ENCODE measurements at places on chromosomes 13 and 19. TPM values are rescaled to one million over a fixed set of nuclear protein-coding genes. Genes with fewer than 3 reads are reported as not detected.
A peak's percentile ranks its signal among the peaks of the same experiment; 100 is the strongest.

The TUBB4A gene
- 1.5 TPM for polyA plus RNA-seq

The PARP4 gene
- polyA plus RNA-seq: 65.3 TPM

The TNFSF11 gene
- 0.18 TPM for polyA plus RNA-seq

The WTIP gene
- not detected for polyA plus RNA-seq

The CPT1C gene
- polyA plus RNA-seq: 0.24 TPM

The C5AR1 gene
- polyA plus RNA-seq: not detected

The PLEKHA4 gene
- polyA plus RNA-seq: 2.3 TPM

DNA sequence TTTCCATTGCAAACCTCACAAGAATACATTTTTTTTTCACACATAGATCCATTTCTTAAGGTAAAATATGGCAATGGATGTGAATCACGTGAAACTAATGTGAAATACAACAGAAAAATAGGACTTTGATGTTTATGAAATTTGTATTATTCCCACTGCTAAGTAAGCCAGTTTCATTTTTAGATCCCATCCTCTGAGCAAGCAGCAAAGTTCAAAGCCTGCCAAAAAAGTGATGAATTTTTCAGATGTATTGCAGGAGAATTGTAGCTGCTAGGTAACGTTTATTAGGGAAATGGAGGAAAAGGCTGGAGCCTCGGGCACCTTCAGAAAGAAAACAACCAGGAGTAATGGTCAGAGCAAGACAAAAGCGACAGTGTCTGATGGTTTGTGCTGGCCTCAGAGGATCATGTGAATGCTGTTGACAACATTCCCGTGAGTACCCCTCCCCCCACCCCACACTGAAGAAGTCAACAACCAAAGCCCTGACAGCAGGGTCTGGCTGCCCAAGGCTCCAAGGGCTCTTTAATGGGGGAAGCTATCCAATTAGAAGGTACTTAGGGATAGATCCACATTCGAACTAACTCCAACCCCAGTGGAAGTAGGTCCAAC is 95.5 kb downstream of the OXGR1 start:
- DNase-seq: no peak
- H3K27me3 ChIP-seq: no peaks in the 10 kb centered on the region
- no peaks in the 10 kb centered on the region for H3K36me3 ChIP-seq
- H3K4me3 ChIP-seq: no peak overlapping the region
- H3K27ac ChIP-seq: no peak overlapping the region
- no peaks in the 10 kb centered on the region for H3K4me1 ChIP-seq

DNA sequence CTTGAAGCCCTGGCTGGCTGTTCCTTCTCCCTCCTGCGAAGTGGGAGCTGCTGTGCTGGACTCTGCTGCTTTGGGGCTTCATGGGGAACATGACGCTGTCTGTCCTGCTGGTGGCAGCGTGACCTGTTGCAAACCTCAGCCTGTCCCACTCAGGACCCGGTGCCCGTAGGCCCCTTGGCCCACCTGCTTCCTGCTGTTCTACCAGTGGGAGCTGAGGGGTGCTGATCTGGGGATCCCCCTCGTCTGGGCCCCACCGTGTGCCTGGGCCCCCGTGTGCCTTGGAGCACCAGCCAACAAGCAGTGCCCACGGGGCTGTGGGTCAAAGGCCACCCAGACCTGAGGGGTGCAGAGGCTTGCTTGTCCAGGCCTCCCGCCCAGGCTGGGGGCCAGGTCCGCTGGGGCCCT is 5.3 kb downstream of the SPPL2B start:
- H3K36me3 ChIP-seq: no peaks in the 10 kb centered on the region
- H3K27me3 ChIP-seq: no peaks in the 10 kb centered on the region
- no peak for DNase-seq

GRCh38 chr13:50979187-50979586 is 69.6 kb downstream of the RNASEH2B start:
- no peak for DNase-seq
- no peak overlapping the region for H3K4me3 ChIP-seq
- no peak overlapping the region for H3K27ac ChIP-seq
- H3K4me1 ChIP-seq: no peaks in the 10 kb centered on the region
- no peaks in the 10 kb centered on the region for H3K27me3 ChIP-seq

DNA sequence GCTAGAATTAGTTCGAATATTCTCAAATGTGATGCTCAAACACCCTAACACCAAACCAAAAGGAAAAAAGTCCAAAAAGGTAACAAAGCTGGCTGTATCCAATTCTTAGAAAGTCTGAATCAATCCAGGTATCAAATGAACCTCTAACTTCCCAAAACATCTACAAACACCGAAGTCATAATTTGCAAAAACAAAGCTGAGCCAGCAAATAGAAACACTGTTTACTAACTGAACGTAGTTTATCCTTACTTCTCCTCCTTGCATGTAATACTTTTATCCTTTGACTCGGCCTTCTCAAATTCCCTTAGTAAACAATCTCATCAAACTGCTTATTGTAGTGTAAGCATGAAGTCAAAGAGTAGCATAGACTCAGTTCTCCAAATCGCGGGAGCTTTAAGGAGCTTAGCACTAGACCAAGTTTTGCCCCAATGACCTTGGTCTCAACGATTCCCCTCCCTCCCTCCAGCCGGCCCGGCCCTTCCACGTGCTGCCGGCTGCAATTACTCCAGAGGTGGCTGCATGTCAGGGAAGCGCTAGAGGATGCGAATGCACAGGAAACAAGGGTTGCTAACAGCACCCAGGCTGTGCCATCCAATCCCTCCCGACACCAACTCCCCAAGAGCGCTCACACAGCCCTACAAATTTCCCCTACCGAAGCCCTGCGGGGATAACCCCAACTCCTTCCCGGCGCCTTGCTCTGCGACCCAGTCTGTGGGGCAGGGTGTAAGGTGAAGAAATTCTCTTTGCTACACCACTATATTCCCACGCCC is 693 bp downstream of the XPO4 start:
- DNase-seq: no peak
- peak overlapping the region; percentile 97 for H3K4me3 ChIP-seq
- H3K27me3 ChIP-seq: no peaks in the 10 kb centered on the region

DNA sequence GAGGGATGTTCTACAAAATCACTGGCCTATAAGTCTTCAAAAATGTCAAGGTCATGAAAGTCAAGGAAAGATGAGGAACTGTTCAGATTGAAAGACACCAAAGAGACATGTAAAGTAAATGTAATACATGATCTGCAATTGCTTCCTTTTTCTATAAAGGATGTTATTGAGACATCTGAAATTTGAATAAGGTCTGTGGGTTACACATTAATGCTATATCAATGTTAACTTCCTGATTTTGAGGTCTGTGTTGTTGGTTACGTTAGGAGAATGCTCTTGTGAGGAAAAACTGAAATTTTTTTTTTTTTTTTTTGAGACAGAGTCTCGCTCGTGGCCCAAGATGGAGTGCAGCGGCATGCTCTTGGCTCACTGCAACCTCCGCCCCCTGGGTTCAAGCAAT is 197.4 kb downstream of the RGCC start:
- no peak overlapping the region for H3K27ac ChIP-seq
- DNase-seq: no peak
- no peak overlapping the region for H3K4me3 ChIP-seq
- no peaks in the 10 kb centered on the region for H3K4me1 ChIP-seq
- H3K36me3 ChIP-seq: no peaks in the 10 kb centered on the region

DNA sequence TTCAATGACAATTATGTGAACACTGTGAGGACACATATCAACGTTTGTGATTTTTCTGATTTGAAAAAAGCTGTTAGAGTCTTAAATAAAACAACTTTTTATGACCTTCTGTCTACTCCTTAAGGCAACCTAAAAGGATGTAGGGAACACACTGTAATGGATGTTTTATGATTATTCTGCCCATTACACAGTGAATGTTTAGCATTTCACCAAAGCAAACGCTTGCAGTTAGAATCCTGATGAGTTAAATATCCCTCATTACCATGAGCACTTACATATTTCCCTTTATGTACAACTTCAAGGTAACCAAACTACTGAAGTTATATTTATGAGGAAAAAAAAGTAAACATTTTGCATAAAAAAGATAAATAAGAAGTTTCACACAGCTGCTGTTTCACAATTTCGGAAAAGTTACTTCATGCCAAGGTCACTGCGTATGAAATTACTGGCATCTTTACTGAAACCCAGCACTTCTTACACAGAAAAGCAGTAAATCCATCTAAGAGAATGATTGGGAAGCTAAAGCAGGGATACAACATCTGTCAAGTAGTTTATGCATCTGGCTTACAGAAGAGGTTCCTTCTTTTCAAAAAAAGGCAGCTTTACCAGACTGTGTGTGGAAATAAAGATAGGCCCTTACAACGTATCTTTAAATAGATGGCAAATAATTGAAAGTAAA is 733.7 kb upstream of the ATXN8OS start:
- H3K4me3 ChIP-seq: no peak overlapping the region
- no peak for DNase-seq
- H3K4me1 ChIP-seq: no peaks in the 10 kb centered on the region

GRCh38 chr13:113354831-113355610 is 8.9 kb downstream of the GRTP1 start:
- DNase-seq: no peak
- H3K27me3 ChIP-seq: no peaks in the 10 kb centered on the region
- no peaks in the 10 kb centered on the region for H3K36me3 ChIP-seq
- no peak overlapping the region for H3K4me3 ChIP-seq

- DNase-seq: no peak
- H3K4me3 ChIP-seq: no peak overlapping the region
- H3K36me3 ChIP-seq: no peaks in the 10 kb centered on the region
Observed at GRCh38 chr19:58367698-58368454, 5.3 kb upstream of the ZNF497 start.

GRCh38 chr19:39531834-39532232 is 819 bp downstream of the EID2B start:
- H3K36me3 ChIP-seq: no peaks in the 10 kb centered on the region
- H3K4me1 ChIP-seq: peaks cover 20% of the 10 kb centered on the region

- no peak for DNase-seq
- no peak overlapping the region for H3K4me3 ChIP-seq
- no peaks in the 10 kb centered on the region for H3K4me1 ChIP-seq
- H3K36me3 ChIP-seq: no peaks in the 10 kb centered on the region
- no peaks in the 10 kb centered on the region for H3K27me3 ChIP-seq
Observed at GRCh38 chr13:62320129-62321108, 904.8 kb upstream of the PCDH20 start.

- H3K27me3 ChIP-seq: peaks cover 4% of the 10 kb centered on the region
- DNase-seq: no peak
- H3K36me3 ChIP-seq: no peaks in the 10 kb centered on the region
Observed at GRCh38 chr13:74596691-74597090, 462.5 kb upstream of the KLF12 start.

DNA sequence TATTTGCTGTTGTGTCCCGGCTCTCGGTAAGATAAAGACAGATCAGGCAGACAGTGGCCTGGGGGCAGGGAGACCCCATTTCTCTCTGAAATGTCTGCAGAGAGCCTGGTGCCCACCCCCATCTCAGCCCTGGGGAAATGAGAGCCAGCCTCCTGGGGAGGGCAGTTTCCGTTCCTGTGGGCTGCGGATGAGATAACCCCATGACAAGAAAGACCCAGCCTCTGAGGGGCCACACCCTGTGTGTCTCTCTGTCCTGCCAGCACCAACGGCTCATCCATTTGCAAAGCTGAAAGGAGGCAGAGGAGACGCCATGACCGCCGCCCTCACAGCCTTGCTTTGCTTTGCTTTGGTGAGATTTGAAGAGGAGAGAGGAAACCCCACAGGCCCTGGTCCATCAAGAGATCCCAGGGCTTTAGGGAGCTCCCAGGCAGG is 28.1 kb upstream of the KIR3DL3 start:
- H3K27ac ChIP-seq: no peak overlapping the region
- no peaks in the 10 kb centered on the region for H3K4me1 ChIP-seq

DNA sequence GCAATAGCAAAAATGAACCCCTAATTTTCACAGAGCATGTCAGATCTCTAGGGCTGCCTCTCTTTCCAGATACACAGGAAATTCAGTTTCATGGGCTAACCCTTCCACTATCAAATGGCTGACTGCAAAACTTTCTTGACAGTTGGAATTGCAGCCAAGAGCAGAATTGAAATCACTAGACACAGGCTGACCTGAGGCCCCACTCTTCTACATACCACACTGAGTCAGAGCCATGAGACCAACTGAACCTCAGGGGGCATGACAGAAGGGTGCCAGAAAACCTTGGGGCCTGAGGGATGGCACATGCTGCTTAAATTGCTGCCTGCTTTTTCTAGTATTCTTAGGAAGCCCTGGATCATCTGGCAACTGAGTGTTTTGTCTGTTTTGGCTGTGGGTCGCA is 1.7 kb upstream of the DLEU7 start:
- no peaks in the 10 kb centered on the region for H3K27me3 ChIP-seq
- no peak overlapping the region for H3K27ac ChIP-seq
- H3K36me3 ChIP-seq: no peaks in the 10 kb centered on the region
- no peak overlapping the region for H3K4me3 ChIP-seq
- DNase-seq: no peak

DNA sequence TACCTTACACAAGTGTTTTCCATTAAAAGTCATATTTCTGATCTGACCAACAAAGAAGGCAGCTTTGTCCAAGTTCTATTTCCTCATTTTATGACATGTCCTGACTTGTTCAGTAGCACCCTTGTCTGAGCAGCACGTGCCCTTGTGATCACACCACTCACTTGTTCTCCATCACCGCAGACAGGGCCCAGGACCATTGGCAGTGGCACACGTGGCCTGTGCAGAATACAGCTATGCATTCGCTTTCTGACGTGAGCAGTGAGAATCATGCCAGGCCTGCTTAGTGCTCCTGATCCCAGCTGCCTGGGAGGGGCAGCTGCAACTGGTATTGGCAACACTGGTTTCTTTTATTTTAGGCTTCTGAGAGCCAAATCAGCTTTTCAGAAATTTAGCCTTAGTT is 134.2 kb downstream of the FRY start:
- H3K4me1 ChIP-seq: no peaks in the 10 kb centered on the region
- H3K36me3 ChIP-seq: no peaks in the 10 kb centered on the region
- H3K27me3 ChIP-seq: no peaks in the 10 kb centered on the region

GRCh38 chr13:100389617-100390016 is 199.0 kb downstream of the GGACT start:
- no peaks in the 10 kb centered on the region for H3K36me3 ChIP-seq
- no peak overlapping the region for H3K27ac ChIP-seq
- no peaks in the 10 kb centered on the region for H3K4me1 ChIP-seq
- no peak overlapping the region for H3K4me3 ChIP-seq
- H3K27me3 ChIP-seq: no peaks in the 10 kb centered on the region

DNA sequence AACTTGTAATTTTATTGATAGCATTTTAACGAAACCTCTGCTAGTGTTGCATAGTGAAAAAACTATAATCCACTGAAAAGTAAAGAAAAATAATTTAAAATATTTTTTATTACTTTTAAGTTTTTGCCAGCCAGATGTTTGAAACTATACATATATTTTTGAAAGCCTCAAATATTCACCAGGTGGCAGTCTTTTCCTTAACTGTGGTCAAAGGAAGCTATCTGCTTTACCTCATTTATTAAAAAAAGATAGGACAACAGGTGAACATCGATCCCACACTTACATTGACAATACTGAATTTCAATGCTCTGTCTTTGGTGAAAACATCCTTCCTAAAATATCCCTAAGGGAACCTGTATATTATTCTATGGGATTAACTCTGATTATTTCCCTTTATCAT is 100.5 kb downstream of the TRPC4 start:
- DNase-seq: no peak
- no peaks in the 10 kb centered on the region for H3K36me3 ChIP-seq
- H3K4me3 ChIP-seq: no peak overlapping the region
- H3K27me3 ChIP-seq: no peaks in the 10 kb centered on the region
- H3K27ac ChIP-seq: no peak overlapping the region
- H3K4me1 ChIP-seq: no peaks in the 10 kb centered on the region

GRCh38 chr13:29718694-29719093 is 123.2 kb upstream of the SLC7A1 start:
- no peaks in the 10 kb centered on the region for H3K4me1 ChIP-seq
- H3K27me3 ChIP-seq: no peaks in the 10 kb centered on the region
- H3K4me3 ChIP-seq: no peak overlapping the region
- no peak for DNase-seq
- no peaks in the 10 kb centered on the region for H3K36me3 ChIP-seq

- no peak for DNase-seq
- no peak overlapping the region for H3K27ac ChIP-seq
- no peaks in the 10 kb centered on the region for H3K36me3 ChIP-seq
- no peaks in the 10 kb centered on the region for H3K27me3 ChIP-seq
- H3K4me3 ChIP-seq: no peak overlapping the region
- H3K4me1 ChIP-seq: no peaks in the 10 kb centered on the region
Observed at GRCh38 chr13:53357582-53357981, 329.0 kb downstream of the OLFM4 start.
